ENCODE measurements at places on chromosomes 1 and 21.

DNA sequence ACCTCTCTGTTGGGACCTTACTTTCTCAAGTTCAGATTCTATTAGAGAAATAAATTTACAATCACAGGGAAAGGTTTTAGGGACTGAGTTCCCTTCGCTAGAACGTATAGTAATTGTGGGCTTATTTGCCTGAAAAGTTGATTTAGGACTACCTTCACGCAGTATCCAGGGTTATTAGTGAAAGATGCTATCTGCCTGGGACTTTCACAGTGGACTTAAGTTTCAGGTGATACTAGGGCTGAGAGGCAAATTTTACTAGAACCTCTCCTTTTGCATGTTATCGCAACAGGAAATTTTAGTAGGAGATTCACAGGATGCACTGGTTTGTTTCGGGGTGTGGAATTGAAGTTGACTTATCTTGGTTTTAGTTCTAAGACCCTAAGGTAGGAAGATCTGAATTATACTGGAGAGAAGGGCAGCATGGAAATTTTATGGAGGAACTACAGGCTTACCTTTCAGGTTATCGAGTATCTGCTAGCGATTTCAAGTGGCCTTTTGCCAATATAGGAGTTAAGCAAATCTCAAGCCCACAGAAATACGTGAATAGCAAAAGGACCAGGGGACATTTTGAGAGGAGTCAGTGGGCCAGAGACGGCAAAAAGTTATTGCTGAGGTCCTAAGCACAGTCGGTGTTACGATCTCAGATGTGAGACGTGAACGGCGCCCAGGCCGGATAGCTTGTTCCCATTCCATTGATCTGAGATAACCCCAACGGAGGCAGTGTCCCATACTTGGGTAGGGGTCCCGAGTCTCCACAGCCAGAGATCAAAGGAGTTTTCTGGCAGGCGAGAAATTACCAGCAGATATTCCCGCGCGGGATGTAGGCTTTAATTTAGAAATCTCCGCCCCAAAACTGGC, 723 bp upstream of the GNAI3 start:
- no peak for DNase-seq

DNA sequence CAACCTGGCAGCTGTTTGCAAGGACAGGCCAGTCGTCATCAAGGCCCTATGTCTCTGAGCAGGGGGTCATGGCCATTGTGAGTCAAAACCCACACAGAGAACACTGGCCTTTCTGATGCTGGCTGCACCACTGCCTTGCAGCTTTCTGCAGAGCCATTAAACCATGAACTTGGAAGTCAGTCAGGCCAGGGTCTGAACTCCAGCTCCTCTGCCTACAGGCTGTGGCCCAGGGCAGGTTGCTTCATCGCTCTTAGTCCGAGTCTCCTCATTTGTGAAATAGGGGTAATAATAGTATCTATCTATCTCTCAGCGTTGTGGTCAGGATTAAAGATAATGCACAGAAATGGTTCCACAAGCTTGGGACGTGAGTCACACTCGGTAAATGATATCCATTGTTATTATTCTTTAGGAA, 35.8 kb upstream of the HIVEP3 start:
- no peak for DNase-seq

DNA sequence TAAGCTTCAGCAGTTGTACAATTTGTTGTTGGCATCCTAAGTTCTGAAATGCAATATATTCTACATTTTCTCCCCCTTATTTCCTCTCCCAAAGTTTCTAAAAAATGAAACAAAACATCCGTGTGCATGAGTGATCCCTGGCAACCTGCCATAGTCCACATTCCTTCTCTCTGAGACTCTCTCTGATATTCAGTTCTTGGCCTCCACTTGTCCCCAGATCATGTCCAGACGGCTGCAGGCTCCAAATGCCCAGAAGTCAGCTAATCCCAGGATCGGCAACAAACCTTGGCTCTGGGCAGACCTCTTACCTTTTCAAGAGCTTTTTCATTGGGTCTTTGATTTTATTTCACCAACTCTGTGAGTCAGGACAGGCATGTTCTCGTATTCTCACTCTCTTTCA, 187.8 kb downstream of the ETS2 start:
- no peak for DNase-seq

DNA sequence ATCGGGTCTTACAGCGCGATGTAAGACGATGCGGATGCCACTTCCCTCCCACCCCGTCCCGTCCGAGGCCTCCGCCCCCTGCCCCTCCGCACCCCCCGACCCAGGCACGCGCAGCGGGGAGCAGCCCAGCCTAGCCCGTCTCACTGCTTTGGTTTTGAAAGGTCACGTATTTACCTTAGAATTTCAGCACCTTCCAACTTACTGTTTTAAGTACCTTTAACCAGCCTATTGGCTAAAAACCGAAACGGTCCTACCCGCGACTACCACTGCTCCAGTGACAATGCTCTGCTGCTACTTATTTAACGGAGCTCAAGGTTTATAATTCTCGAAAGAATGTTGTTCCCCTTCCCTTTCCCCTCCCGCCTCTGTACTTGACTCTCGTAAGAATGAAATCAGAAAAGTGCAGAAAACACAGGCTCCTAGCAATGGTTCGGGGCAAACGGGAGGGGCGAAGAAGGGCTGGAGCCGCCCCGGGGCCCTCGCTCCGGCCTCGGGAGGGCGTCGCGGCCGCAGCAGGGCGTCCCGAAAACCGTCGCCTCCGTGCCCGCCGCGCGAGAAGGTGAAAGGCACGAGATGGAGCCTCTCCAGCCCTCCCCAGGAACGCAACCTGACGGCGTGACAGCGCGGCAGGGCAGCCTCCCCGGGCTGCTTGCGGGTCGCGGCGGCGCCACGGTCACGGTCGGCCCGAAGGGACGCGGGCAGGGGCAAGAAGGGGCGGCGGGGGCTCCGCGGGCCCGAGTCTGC, 667 bp downstream of the TMEM50B start:
- peak; percentile 55 for DNase-seq

GRCh38 chr1:24089027-24089742, 22.8 kb downstream of the MYOM3 start:
- no peak for DNase-seq

GRCh38 chr1:248757784-248758195, 2.2 kb upstream of the LYPD8 start:
- no peak for DNase-seq

- DNase-seq: no peak
Observed at GRCh38 chr1:41528106-41528505, 43.6 kb upstream of the EDN2 start.

GRCh38 chr1:1014799-1015681, 1.7 kb downstream of the ISG15 start:
- no peak for DNase-seq

DNA sequence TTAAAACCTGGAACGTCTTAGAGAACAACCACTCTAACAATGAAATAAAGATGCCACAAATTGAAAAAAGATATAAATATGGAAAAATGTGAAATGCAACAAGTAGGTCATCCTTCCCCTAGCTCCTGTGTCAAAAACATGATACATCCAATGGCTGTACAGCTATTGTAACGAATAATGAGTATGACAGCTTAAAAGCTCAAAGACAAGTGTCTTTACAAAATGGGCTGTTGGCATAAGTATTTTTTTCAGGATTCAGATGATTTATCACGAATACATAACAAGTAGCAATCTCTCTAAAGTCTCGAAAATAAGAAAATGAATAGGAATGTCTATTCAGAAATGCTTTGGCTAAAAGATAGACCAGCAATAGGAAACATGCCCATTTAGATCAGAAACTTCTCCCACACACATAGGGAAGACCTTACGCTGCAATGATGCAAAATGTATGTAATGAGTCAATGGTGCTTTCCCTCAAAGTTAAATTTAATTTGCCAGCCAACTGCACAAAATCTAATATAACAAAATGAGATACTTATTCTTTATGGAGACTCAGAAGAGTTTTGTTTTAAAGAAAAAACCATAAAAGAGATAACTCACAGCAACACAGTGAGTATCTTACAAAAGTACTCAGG, 8.3 kb downstream of the TGFBR3 start:
- DNase-seq: no peak

DNA sequence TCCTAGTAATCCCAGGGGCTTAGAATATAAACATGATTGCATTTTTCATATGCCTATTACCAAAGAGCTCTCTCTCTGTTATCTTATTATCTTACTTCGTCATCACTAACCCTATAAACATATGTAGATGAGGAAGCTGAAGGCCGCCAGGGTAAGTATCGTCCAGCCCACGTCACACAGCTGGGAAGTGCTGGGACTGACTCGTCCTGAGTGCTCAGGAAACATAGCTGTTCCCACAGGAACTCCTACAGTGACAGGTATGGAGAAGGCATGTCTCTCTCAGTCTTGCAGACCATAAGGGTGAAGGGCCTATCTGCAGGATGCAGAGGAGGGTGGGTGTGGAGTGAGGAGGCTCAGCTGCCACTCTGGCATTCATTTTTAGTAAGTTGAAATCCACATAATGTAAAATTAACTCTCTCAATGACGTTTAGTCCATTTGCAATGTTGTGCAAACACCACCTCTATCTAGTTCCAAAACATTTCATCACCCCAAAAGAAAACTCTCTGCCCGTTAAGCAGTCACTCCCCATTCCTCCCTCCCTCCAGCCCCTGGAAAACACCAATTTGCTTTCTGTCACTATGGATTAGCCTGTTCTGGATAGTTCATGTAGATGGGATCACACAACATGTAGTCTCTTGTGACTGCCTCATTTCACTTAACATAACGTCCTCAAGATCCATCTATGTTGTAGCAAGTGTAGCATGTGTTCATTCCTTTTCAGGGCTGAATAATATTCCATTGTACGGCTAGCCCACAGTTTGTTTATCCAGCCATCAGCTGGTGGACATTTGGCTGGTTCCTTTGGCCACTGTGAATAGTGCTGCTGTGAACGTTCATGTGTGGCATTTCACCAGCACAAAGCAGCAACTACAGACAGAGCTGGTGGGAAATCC, 68.3 kb downstream of the TCP10L start:
- no peak for DNase-seq

DNA sequence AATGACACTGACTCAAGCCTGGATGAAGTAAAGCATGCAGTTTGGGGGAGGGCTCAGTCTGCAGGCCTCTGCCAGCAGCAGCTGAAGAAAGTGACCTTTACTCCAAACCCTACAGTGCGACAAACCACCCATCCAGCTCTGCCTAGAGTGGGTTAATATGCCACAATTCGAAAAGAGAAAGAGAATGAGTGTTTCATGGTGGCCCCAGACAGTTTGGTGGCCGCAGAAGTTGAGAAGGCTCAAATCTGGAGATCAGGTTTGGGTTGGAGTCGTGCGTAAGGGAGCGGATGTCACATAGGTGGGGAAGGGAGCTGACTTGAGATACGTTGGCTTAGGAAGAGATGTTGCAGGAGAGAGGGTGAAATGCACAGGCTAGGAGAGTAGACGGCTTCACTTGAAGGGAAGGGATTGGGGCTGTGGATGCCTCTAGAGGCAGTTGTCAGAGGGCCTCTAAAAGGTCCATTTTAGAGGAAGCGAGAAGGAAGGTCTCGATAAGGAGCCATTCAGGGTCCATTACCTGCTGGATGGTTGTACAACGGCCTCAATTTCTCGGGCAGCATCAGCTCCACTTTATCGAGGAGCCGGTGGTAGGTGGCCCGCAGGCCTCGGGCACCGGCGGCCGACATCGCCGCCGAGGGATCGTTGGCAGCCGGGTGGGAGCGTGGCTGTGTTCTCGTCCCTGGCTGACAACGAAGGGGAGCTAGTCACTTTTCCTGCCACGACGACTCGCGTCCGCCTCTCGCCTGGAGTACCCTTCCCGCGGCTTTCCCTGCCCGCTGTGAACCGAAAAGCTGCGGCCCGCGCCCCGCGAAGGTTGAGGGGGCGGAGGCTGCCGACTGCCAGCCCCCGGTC, 1.0 kb upstream of the DCAF6 start:
- DNase-seq: peak; percentile 68

GRCh38 chr1:245025525-245025924, 129.3 kb upstream of the KIF26B start:
- DNase-seq: no peak

GRCh38 chr1:170284512-170284911, 138.8 kb downstream of the NTMT2 start:
- DNase-seq: no peak

- no peak for DNase-seq
Observed at GRCh38 chr1:218878369-218878768, 295.3 kb upstream of the LYPLAL1 start.

DNA sequence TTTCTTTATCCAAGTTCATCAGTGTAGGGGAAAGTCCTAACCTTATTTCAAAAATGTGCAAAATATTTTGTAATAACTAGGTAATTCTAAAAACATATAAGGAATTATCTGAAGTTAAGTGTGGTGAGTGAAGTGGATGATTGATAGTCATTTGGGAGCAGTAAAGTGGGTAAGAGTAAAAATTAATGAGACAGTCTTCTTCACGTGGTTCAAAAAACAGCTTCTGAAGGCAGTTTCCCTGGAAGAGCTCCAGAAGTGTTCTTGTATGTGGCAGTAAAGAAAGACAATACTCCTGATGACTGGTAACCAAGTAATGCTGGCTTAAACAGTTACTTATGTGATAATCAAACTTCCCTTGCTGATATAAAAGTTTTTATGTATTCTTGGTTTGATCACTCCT, 50.3 kb downstream of the LEPR start:
- no peak for DNase-seq

- no peak for DNase-seq
Observed at GRCh38 chr1:28280501-28280900, 21.2 kb downstream of the SESN2 start.

DNA sequence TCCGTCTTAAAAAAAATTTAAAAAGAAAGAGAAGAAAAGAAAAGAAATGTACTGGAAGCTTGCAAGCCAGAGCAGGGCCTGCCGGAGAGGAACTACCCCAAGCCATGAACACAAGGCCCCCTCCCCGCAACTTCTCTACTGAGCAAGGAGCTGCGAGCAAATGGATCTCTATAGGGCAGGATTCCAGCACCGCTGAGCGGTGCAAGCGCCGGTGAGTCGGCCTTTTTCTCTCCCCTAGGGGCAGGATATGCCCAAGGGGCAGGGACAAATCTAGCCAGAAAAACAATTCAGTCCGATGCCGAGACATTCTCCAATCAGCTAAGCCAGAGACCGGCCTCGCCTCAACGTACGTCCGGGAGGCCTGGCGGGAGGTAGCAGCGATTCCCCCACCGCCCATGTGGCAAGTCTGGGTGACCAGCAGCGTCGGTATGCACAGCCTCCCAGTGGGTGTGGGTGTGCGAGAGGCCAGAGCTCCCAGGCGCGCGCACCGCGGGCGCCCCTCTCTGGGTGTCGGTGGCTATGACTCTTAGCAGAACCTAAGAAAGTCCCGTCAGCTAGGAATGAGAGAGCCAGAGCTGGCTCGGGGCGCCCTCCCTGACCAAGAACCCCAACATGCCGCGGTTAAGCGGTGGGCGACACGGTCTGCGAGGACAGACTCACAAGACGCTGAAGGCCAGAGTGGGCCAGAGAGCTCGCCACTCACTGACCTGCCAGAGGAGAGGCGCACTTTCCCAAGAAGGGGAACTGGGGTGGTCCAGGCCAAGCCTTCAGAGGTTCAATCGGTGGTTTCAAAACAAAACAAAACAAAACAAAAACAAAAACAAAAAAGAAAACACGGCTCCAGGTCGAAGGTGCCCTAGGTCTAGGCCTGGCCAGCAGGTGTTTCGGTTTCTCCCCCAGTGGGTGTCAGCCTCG, 1.9 kb downstream of the CSMD2 start:
- peak; percentile 46 for DNase-seq

- no peak for DNase-seq
Observed at GRCh38 chr1:25469177-25469576, 38.5 kb downstream of the MACO1 start.

All from activated T-cell treated with anti-CD3 and anti-CD28 coated beads, Interleukin-2, amount 50 U/mL, for 48 hours (primary cell).